CD4-positive, alpha-beta memory T cell (primary cell): ENCODE measurements at places on chromosomes 3 and 15.

DNA sequence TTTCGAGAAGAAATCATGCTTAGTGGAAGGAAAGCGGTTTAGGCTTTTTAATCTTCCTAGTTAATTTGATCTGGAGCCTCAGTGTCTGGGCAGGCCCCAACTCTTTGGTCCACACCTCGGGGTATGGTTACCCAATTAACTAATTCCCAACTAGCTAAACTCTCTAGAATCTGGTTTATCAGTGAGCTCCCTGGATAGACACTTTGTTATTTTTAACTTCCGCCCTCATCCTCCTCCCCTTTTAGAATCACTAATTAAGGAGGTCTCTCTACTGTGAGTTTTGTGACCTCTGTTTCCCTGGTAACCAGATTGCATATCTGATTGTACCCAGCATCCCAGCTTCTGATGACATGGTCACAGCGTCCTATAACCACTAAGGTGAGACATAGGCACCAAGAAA lies 112.2 kb downstream of the RARB start:
- H3K4me1 ChIP-seq = no peaks in the 10 kb centered on the region
- H3K27me3 ChIP-seq = no peaks in the 10 kb centered on the region
- H3K27ac ChIP-seq = no peak overlapping the region
- no peak overlapping the region for H3K4me3 ChIP-seq
- H3K36me3 ChIP-seq = no peaks in the 10 kb centered on the region

- H3K36me3 ChIP-seq = no peaks in the 10 kb centered on the region
- DNase-seq = no peak
- H3K4me1 ChIP-seq = no peaks in the 10 kb centered on the region
- no peak overlapping the region for H3K27ac ChIP-seq
These were observed 164.7 kb downstream of the SQOR start for GRCh38 chr15:45799508-45799907.

- DNase-seq = peak; percentile 33
- H3K27me3 ChIP-seq = no peaks in the 10 kb centered on the region
- no peak overlapping the region for H3K4me3 ChIP-seq
- H3K27ac ChIP-seq = peak overlapping the region; percentile 36
- no peaks in the 10 kb centered on the region for H3K36me3 ChIP-seq
- peaks cover 54% of the 10 kb centered on the region for H3K4me1 ChIP-seq
These were observed 76.6 kb downstream of the SLC25A26 start for GRCh38 chr3:66297260-66297873.

DNA sequence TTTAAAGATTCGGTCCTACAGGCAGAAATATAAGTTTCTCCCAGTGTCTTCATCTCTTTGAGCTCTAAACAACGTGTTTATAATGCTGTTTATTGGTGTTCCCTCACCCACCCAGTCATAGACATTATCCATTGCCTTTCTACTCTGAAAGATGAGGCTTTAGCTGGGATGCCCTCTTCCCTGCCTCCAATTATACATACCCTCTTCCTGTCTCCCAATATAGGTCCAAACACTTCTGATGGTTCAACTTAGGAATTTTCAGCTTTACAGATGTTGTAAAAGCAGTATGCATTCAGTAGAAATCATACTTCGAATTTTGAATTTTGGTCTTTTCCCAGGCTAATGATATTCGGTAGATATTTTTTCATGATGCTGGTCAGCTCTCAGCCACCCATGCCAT lies 2.6 kb downstream of the CMTM8 start:
- peaks cover 59% of the 10 kb centered on the region for H3K4me1 ChIP-seq
- no peaks in the 10 kb centered on the region for H3K27me3 ChIP-seq
- no peak for DNase-seq
- no peak overlapping the region for H3K4me3 ChIP-seq

DNA sequence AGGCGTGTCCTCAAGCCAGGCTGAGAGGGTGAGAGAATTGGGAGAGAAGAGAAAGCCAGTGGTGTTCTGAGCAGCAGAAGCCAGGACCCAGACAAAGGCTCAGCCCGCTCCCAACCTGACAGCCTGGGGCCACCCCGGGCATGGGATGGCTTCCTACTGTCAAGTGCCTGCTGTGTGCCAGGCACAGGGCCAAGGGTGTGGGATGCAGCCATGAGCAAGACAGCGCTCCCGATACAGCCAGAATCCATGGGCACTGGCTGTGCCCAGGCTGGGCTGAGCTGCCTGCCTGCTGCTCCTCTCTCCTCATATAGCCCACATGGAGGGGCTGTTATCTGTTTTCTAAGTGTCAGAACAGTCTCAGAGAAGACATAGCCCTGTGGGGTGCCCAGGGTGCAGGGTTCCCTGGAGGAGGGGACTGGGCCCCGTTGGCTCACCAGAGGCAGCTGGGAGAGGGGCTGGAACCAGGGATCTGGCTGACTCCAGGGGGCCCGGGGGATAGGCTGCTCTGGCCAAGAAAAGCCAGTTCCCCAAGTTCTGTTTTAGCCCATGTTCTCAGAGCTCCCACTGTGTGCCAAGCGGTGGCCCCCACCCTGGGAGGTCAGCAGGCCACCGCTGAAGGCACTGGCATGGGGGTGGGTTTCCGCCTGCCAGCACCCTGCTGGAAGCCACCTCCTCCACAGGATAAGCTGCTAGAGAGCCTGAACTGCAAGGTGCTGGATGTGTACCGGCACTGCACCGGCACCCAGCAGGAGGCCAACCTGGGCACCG lies 39.0 kb downstream of the CFAP100 start:
- H3K4me3 ChIP-seq = no peak overlapping the region
- no peak overlapping the region for H3K27ac ChIP-seq
- no peaks in the 10 kb centered on the region for H3K4me1 ChIP-seq
- H3K36me3 ChIP-seq = peaks cover 21% of the 10 kb centered on the region
- DNase-seq = no peak
